ENCODE measurements at places on chromosomes 3 and 15. TPM values are rescaled to one million over a fixed set of nuclear protein-coding genes. Genes with fewer than 3 reads are reported as not detected.

Gene VWA5B2
- 0.72 TPM for total RNA-seq

Gene TMEM87A
- 79.8 TPM for total RNA-seq

Gene RASL12
- total RNA-seq = 1.7 TPM

Gene SCG5
- 16.7 TPM for total RNA-seq

Gene TMCO5A
- total RNA-seq = 0.49 TPM

Gene CAND2
- 11.4 TPM for total RNA-seq

Gene DNAH12
- 0.09 TPM for total RNA-seq

Gene GHSR
- not detected for total RNA-seq

Gene SNX1
- 55.0 TPM for total RNA-seq

Gene ZNF501
- total RNA-seq = 13.1 TPM

Gene GRAMD2A
- total RNA-seq = 0.63 TPM

Gene SERPINI2
- not detected for total RNA-seq

Gene SH3BP5
- total RNA-seq = 25.5 TPM

Gene CRTAP
- total RNA-seq = 109 TPM

Gene CHP1
- 131 TPM for total RNA-seq

Gene IL20RB
- total RNA-seq = 3.9 TPM

Gene ZPLD1
- 0.33 TPM for total RNA-seq

Gene HYAL1
- 0.90 TPM for total RNA-seq

Gene CKMT1A
- not detected for total RNA-seq

Gene KLHL6
- total RNA-seq = not detected

Gene WDR93
- 0.49 TPM for total RNA-seq

Gene GP5
- total RNA-seq = 0.49 TPM

Gene SLC28A1
- total RNA-seq = not detected

Gene POLQ
- total RNA-seq = 10.1 TPM

Gene UNC13C
- total RNA-seq = 0.81 TPM

Gene HDC
- total RNA-seq = not detected

Gene RYR3
- under 0.01 TPM for total RNA-seq

Gene LSAMP
- total RNA-seq = 10.7 TPM

Gene C3orf20
- not detected for total RNA-seq

Gene TTLL13
- total RNA-seq = 0.09 TPM

Gene DLG1
- 49.6 TPM for total RNA-seq

Gene IL17RC
- 47.9 TPM for total RNA-seq

Gene KCNAB1
- 9.2 TPM for total RNA-seq

Gene NPAP1
- 0.16 TPM for total RNA-seq

Gene CIP2A
- 7.1 TPM for total RNA-seq

Gene LACTB
- total RNA-seq = 36.1 TPM

Gene PLD1
- 23.1 TPM for total RNA-seq

Gene TRANK1
- 123 TPM for total RNA-seq

Gene ARPIN
- 23.0 TPM for total RNA-seq

Gene ALPK3
- total RNA-seq = 0.18 TPM

Gene UBA5
- 120 TPM for total RNA-seq

Gene IL17RB
- total RNA-seq = not detected

Measured in fibroblast of the aortic adventitia (primary cell).